ENCODE measurements at places on chromosomes 13 and 19. TPM values are rescaled to one million over a fixed set of nuclear protein-coding genes. Genes with fewer than 3 reads are reported as not detected.

The ZFP82 gene
- 2.2 TPM for total RNA-seq

The ZNF681 gene
- 1.8 TPM for total RNA-seq

The CYP4F2 gene
- total RNA-seq, result not detected

- no peak for DNase-seq
Observed at GRCh38 chr13:66563076-66563475, 667.1 kb downstream of the PCDH9 start.

DNA sequence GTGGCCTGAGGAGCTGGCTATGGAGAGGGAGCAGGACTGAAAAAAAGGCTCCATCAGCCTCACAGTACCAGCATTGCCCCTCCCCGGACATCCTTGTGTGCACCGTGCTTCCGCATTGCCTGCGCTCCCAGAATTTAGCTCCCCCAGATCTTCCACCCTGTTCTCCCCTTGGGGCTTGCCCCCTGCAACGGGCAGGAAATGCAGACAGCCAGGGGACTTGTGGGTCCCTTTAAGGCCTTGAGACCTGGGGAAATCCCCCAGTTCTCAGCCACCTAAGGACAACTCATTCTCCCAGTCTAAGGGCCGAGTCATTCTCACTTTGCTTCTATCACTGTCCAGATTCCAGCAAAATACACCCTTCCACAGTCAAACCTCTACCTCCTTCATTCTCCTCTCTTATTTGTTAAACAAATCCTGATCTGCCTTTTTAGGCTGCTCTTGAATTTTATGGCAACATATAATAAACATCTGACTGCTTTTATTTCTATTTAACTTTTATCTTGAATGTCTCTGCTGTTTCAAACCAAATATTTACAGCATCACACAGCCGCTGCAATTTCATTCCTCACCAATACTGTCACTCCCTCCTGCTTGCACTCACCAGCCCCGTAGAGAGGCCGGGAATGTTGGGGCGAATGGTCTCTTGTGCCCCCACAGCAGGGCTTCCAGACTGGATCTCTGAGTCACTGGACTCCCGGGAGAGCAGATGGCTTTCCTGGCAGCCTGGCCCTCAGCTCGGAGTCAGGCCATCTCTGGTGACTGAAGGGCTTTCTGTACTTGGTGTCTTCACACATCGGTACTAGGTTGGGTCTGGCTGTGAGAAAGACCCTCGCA, 221.9 kb downstream of the TSHZ3 start:
- DNase-seq, result no peak

GRCh38 chr19:48962029-48962848, 2.9 kb upstream of the FTL start:
- DNase-seq, result no peak

DNA sequence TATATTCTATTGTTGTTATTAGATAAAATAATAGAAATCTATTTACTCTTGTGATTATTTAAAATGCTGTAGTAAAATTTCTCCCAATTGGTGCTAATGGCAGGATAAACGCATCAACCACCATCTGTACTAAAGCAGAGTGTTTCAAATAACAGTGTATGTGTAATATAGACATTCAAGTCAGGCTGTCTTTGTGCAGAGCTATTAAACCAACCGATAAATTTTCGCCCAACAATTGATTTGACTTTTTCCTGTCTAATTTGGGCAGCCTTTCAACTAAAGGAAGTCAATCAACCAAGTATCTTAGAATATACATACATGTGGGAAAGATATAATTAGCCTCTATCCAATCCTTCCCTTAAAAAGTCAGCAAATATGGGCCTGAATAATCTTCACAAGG, 5.8 kb downstream of the AMER2 start:
- DNase-seq, result no peak

- DNase-seq, result no peak
Observed at GRCh38 chr19:50466706-50467039, 9.6 kb upstream of the EMC10 start.

The CA11 gene
- total RNA-seq, result 3.1 TPM

The UBE2L5 gene
- not detected for total RNA-seq

DNA sequence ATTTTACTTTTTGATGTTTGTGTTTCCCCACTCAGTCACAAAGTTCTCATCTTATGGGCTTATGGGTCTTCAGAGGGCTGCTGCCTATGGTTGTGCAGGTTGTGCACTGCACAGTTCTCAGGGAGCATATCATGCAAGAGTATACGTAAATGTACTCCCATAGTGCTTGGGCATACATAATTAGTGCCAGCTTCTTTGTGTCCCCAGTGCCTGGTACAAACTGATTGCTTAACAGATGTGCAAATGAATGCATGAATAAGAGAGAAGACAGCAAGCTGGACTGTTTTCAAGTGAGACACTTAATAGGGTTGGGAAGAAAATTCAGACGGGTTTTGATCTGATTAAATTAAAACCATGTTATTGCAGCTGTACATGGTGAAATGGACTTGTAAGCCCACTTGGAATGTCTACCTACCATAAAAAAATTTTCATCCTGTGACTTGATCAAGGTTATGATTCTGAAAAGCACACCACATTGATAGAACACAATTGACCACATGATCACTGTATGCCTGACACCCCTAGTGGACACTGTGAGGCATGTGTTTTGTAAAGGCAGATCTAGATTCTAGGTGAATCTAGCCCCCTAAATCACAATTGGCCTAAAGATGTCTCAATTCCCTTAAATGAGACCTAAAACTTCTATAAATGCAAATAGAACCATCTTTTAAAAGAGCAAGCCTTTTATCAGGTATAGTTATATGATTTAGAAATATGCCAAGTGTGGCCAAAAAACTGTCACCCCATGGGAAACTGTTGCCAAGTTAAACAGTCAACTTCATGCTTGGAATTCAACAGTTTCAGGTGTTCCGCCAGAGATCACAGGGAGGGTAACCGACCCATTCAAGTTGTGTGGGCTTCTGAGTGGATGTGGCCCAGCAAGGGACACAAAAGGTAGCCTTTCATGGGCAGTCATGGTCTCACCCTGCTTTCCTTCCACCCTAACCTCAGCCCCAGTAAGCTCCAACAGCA, 27.9 kb downstream of the FAM124A start:
- peak; percentile 51 for DNase-seq

The CALR3 gene
- total RNA-seq, result not detected

DNA sequence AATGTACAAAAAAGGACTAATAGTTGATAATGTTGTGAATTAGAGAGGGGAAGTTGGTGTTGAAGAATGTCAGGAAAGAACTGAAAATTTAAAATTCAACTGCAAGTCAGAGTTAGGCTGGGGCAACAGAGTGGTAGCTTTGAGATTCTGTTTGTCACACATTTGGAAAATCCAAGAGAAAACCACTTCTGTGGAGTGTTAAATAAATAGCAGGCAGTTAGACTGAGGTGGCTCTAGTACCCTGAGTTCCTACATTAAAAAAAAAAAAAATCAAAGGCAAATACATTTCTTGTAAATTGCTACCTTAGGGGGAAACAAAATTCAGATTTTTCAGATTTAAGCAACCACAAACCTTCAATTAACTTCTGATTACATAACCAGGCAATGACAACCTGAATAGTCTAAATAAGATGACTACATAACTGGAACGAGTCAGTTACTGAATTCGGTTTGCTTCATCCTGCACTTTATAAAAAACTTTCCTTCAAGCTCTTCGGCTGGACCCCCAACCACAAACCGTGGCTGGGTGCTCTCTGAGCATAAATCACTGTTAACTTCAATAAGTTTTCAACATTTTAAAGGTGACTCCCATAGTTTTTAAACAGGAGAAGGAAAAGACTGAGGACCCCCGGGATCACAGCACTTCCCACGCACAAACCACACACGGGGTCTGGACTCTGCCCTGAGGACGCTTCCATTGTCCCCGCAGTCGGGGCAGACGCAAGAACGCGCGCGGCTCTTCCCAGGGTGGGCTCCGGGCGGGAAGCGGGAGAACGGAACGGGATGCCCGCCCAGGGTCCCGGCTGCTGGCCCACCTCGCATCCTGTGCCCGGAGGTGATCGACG, 725 bp downstream of the ZNF682 start:
- peak; percentile 0 for DNase-seq

- no peak for DNase-seq
Observed at GRCh38 chr13:53068585-53069520, 40.2 kb downstream of the OLFM4 start.

DNA sequence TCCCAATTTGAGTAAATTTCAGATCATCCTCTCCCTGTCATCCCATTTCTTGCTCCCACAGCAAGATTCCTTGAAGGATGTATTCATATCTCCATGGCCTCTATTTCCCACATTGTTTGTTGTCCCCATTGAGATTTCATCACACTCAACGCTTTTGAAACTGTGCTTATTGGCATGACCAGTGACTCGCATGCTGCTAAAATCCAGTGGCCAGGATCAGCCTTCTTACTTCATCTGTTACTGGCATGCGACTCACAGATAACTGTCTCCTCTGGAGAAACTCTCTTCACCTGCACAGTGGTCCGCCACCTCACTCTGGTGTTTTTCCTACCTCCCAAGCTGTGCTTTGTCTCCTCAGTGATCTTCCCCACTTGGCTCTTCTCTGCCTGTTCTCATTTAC, 95.8 kb downstream of the WASF3 start:
- no peak for DNase-seq

The SYDE1 gene
- total RNA-seq, result 14.3 TPM

The ZNF626 gene
- total RNA-seq, result 7.4 TPM

The WDFY2 gene
- total RNA-seq, result 4.4 TPM

The ZNF582 gene
- total RNA-seq, result 4.0 TPM

The PNMA8C gene
- not detected for total RNA-seq

GRCh38 chr13:102132777-102133295, 269.0 kb downstream of the FGF14 start:
- DNase-seq, result no peak

- no peak for DNase-seq
Observed at GRCh38 chr19:39558624-39559117, 18.7 kb upstream of the EID2 start.

GRCh38 chr19:40266912-40267600, 18.1 kb downstream of the AKT2 start:
- DNase-seq, result no peak

DNA sequence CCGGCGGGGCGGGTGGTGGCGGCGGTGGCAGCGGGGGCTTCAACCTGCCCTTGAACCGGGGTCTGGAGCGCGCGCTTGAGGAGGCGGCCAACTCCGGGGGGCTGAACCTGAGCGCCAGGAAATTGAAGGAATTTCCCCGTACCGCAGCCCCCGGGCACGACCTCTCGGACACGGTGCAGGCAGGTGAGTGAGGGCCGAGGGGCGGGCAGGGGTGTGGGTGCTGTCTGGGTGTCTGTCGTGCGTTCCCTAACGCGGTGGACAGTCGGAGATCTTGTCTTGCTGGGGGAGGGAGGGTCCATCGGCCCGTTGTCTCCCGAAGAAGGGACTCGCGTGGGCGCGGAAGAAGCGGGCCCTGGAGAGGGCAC, 533 bp downstream of the LRCH1 start:
- DNase-seq, result peak; percentile 12

DNA sequence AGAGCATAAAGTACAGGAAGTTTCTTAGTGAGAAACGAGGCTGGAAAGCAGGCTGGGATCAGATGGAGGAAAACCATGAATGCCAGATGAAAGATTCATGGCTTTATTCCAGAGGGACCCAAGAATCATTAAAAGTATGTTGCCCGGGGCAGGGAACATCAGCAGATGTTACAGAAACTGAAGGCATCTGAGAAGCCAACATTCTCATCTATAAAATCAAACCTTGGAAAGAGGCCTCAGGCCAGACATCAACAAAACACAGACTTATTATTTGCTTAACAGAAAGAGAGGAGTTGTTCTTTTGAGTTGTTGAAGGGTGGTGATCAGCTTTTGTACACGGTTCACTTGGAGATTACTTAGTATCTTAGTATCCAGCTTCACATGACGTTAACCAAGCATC, 543.6 kb downstream of the RFC3 start:
- DNase-seq, result no peak

DNA sequence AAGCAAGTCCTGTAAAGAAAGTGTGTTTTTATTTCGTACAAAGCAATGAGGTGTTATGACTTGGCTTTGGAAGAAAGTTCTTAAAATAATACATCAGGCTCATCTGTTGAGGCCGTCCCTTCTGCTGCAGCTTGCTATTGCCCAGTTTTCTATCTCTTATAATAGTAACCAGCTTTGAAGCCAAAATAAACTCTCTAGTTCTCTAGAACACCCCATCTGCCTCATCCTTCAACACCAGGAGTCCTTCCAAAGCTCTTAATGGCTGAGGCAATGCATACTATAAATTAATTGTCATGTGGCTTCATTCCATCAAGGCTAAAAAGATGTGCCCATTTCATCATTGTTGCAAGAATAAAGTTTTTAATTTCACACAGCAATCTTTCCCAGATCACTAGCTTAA, 49.4 kb upstream of the IPO5 start:
- no peak for DNase-seq

DNA sequence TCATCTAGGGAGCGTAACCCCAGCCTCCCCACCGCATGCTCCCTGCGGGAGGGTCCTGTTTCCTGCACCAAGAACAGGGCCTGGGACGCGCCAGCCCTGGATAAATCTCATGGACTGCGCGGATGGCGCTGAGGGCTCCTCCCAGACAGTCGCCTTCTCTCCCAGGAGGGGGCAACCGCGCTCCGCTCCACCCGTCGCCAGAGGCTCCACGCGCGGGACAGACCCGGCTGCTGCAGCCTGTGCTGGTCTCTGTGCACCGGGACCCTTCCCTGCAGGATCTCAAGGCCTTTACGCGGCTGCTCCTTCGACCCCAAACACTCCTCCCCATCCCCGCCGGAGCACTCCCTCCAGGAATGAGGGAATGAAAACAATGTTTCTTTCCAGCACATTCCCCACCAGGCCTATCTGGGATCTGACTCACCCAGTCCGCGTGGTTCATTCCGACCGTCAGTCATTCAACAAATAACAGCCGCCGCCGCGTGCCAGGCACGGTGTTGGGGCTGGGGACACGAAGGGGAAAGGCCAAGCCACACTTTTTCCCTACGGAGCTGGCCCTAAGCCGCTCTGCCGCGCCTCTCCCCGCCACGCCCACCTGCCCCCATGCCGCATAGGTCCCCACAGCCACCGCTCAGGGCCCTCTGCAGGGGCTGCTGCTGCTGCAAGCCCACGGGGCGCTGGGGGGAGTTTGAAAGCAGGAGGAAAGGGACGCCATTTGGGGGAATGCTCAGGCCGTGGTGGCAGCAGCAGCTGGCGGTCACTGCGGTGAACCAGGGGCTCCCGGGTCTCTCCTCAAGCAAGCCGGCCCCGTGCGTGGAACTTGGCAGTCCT, 6.0 kb downstream of the PNMA8B start:
- peak; percentile 38 for DNase-seq

All from lung microvascular endothelial cell (primary cell).